Activated CD8-positive, alpha-beta T cell treated with anti-CD3 and anti-CD28 coated beads for 36 hours (primary cell): ENCODE measurements at places on chromosomes 3 and 15. TPM values are rescaled to one million over a fixed set of nuclear protein-coding genes. Genes with fewer than 3 reads are reported as not detected.

DNA sequence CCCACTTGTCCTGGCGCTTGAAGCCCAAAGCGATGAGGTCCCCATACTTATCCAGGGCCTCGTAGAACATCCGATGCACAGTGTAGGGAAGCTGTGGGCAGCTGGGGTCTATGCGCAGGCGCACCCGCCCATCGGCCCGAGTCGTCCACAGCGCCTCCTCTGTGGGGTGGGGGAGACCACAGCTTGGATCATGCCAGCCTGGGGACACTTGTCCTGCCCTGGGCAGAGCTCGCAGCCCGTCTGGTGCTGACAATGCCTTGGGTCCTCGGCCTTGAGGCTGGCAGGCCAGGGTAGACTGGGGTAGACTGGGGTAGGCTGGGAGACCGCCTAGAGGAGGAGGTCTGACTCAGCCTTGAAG is 39.8 kb downstream of the ACSBG1 start:
- no peak for DNase-seq

- no peak for DNase-seq
These were observed 12.4 kb downstream of the ATR start for GRCh38 chr3:142566096-142566495.

GRCh38 chr15:39488961-39489360 is 91.9 kb upstream of the THBS1 start:
- no peak for DNase-seq

Gene PLIN1
- 0.50 TPM for total RNA-seq

Gene SLC27A2
- total RNA-seq = 9.9 TPM

Gene GABRG3
- not detected for total RNA-seq
